ENCODE measurements at places on chromosomes 2 and 18.

DNA sequence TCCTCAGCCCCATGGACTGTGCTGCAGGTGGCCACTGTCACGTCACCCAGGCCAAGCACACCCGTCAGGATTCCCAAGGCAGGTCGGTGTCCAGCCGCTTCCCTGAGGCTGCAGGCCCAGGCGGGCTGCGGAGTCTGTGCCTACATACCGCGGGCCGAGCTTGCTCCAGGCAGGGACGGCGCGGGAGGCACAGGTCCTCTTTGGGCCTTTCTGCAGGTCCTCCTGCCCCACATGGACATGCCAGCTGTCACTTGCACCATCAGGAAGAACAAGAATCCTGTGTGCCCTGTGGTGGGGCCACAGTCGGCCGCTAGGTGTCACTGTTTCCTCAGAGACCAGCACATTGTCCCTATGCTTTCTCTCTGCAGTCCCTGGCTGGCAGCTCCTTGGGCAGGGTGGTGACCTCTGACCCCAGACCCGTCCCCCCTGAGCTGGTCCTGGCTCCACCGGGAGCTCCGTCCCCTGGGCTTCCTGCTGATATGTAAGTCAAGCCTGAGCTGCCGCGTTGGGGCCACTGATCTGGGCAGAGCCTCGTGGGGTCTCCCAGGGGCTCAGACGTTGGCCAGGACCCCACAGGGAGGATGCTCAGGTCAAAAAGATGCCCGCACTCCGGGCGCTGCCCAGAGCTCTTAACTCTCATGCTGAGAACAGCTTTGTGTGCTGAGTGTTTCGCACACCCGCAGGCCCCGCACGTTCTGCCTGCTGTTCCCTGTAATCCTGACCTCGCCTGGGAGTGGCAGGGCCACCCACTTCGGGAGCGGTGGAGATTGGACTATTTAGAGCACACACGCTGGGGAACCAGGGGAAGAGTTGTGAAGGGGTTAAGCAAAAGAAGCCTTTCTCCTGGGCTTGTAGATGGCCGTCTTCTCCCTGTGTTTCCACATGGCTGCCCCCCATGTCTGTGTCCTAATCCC lies 17.3 kb upstream of the AGXT start:
- peak; percentile 68 for DNase-seq

DNA sequence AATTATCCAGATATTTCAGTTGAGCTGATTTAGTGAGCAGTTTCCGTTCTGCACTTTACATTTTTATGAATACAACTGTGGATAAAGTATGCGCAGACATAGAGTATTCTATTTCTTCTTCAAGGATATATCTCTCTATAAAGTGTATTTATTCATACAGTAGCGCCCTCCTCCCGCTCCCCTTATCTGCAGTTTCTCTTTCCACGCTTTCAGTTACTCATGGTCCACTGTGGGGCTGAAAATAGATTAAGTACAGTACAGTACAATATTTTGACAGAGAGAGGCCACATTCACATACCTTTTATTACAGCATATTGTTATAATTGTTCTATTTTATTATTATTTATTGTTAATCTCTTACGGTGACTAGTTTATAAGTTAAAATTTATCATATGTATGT lies 19.7 kb upstream of the FHL2 start:
- DNase-seq: no peak

DNA sequence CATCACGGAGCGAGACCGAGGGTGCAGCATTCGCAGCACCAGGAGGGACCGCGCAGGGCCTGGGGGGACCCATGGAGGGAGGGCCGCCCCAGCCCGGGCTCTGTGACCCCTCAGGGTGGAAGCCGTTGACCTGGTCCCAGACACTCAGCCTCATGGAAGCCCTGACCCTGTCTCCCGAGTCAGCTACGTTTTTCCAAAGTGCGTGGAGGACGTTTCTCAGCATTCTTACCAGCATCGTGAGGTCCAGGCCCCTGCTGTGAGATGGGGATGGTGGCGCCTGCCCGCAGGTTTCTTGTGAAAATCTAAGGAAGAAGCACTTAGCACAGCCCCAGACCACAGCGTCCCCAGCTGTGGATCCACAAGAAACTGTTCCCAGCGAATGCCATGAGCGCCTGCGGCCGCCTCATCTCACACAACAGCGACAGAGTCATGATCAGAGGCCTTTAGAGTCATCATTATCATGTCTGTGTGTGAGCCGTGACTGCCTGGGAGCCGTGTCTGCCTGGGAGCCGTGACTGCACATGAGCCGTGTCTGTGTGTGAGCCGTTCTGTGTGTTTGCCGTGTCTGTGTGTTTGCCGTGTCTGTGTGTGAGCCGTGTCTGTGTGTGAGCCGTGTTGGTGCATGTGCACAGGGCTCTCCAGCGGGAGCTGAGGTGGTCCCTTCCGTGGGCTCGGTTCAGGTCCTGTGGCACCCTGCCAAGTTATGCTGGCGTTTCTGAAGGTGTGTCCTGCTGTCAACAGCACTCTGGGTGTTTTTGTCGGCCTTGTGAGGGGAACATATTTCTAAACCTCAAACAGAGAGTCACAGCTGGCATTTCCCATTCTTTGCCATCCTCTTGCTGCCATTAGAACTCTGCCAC lies 49.2 kb upstream of the KCNG2 start:
- DNase-seq: no peak

GRCh38 chr2:58131191-58132011 lies 84.8 kb downstream of the VRK2 start:
- no peak for DNase-seq

DNA sequence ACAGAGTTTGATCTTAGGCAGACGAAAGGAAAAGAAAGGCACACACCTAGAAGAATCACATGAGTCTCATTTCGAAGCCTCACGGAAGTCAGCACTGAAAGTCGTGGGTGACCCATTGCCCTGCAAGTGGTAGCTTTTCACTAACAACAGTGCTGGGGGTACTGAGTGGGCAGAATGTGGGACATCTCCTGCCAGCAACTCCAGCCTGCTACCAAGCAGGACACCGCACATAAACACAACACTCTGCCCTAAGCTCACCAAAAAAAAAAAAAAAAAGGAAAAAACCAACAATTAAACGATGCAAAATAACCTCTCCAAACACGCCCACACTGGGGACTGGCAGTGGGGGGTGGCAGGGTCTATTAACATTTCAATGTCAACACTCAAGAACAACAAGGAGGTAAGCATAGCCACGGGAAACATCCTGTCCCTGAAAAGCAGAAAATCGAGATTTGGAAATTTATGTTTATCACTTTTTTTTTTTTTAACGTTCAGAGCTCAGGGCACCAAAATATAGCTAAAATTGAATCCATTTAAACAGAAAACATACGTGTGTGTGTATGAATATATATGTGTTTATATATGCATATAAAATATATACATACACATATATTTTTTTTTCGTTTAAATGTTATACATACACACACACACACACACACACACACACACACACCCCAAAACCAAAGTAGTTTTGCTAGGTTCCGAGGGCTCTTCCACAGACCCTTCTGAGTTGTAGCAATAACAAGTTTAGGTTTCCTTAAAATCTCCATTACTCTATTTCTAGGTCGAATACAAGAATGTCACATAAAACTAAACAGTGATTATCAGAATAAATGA lies 2.2 kb downstream of the INO80D start:
- DNase-seq: no peak

- DNase-seq: no peak
Observed at GRCh38 chr2:176781570-176782217, 430.9 kb upstream of the HNRNPA3 start.

- DNase-seq: no peak
Observed at GRCh38 chr2:96449637-96450036, 55.5 kb downstream of the NEURL3 start.

GRCh38 chr2:79952616-79953015 lies 351.9 kb downstream of the LRRTM1 start:
- no peak for DNase-seq

DNA sequence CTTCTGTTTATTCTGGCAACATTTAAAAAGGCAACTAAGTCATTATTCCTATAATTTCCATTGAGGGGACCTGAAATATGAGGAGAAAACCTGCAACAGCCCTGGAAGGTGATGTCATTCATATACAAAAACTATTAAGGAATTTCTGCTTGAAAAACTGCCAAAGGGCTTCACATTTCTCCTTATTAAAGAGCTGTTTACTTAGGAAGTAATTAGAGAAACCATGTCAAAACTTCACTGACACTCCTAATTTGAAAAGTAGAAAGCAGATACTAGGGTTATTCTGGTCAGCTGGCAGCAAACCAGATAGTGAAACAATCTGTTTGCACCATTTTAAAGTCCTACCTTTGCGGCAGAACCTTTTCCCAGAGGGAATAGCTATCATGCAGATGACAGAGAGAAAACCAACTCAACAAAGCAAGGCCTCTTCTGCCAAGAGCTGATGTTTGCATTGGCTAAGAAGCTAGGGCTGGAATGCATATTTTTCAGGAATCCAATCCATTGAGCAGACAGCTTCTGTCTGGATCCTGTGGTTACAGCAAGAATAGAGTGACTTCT lies 592.2 kb upstream of the SYT4 start:
- DNase-seq: no peak

DNA sequence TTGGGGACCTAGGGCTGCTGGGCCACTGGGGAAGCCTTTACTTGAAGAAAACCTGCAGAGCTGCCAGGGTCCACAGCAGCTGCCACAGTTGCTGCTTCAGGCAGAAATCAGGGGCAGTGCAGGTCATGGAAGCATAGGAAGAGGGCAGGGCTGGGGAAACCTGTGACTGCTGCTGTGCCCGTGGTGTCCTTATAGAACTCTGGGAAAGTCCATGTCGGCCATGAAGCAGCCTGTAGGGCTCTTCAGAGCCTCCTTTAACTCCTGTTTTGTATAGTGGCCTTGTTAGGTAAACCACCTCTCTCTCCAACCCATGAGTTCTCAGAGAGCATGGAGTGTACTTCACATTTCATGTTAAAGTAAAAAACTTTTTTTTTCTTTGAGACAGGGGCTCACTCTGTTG lies 62.1 kb downstream of the SMAD4 start:
- DNase-seq: no peak

GRCh38 chr2:169656164-169656563 lies 38.0 kb downstream of the CFAP210 start:
- no peak for DNase-seq

All from CD4-positive, alpha-beta T cell treated with Interferon gamma for 1 hour (primary cell).